Tracheal epithelial cell (primary cell): ENCODE measurements at places on chromosomes 6 and 20. TPM values are rescaled to one million over a fixed set of nuclear protein-coding genes. Genes with fewer than 3 reads are reported as not detected.

Gene ADGB
- total RNA-seq, result not detected in 2 replicates

Gene PRSS16
- total RNA-seq, result 5.5 and 6.7 TPM in 2 replicates

Gene TRIM31
- total RNA-seq, result 0.21 TPM in 1 of 2 replicates, not detected in the other

Gene FRMD1
- not detected in 2 replicates for total RNA-seq

Gene TAF4
- 3.4 and 4.9 TPM in 2 replicates for total RNA-seq

Gene KHDC1L
- total RNA-seq, result not detected in 2 replicates

Gene BAG2
- total RNA-seq, result 2.1 and 2.7 TPM in 2 replicates

Gene MOG
- total RNA-seq, result not detected in 2 replicates

Gene THBD
- total RNA-seq, result 51.6 and 59.9 TPM in 2 replicates

Gene HUS1B
- 0.85 and 1.2 TPM in 2 replicates for total RNA-seq

Gene CLIC5
- total RNA-seq, result 0.72 TPM in 1 of 2 replicates, not detected in the other

Gene SESN1
- total RNA-seq, result 14.0 and 32.6 TPM in 2 replicates

Gene PTK6
- total RNA-seq, result 31.1 and 59.7 TPM in 2 replicates

Gene ENPP1
- total RNA-seq, result under 0.01 and 0.72 TPM in 2 replicates

Gene TNXB
- total RNA-seq, result 0.43 and 0.48 TPM in 2 replicates

Gene CPXM1
- not detected in 2 replicates for total RNA-seq

Gene GPLD1
- total RNA-seq, result 0.21 TPM in 1 of 2 replicates, not detected in the other

Gene SF3B5
- total RNA-seq, result 81.7 and 101 TPM in 2 replicates
